Smooth muscle cell of the umbilical artery (primary cell): ENCODE measurements at places on chromosomes 12 and 14. TPM values are rescaled to one million over a fixed set of nuclear protein-coding genes. Genes with fewer than 3 reads are reported as not detected.

CMTM5 gene
- total RNA-seq = not detected in 2 replicates

PRB2 gene
- not detected in 2 replicates for total RNA-seq

DAO gene
- total RNA-seq = not detected in 2 replicates

TMEM233 gene
- total RNA-seq = 0.09 TPM in 1 of 2 replicates, not detected in the other

DUSP6 gene
- total RNA-seq = 28.8 and 67.6 TPM in 2 replicates
